COLO829 (cell line): ENCODE measurements at places on chromosomes 13 and 19.

- no peak for DNase-seq
Measured at GRCh38 chr13:113652404-113653263, 5.4 kb downstream of the ATP4B start.

DNA sequence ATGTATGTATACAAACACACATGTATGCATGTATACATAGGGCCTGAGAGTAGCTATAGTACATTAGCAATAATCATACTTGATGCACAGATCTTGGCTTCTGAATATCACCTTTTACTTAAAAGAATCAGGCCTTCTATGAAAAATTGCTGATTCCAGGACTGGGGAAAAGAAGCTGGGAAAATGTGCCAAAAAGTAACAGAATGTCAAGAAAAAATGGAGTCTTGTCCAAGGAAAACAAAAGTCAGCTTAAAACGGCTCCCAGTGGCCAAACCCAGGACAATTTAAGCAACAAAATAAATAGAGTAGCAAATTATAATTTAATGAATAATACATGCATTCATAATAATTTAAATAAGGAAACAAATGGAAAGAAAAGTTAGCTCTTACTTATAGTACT, 2104.9 kb downstream of the PCDH9 start:
- DNase-seq = no peak

- DNase-seq = peak; percentile 86
Measured at GRCh38 chr19:2543463-2544442, 67.8 kb downstream of the GADD45B start.

DNA sequence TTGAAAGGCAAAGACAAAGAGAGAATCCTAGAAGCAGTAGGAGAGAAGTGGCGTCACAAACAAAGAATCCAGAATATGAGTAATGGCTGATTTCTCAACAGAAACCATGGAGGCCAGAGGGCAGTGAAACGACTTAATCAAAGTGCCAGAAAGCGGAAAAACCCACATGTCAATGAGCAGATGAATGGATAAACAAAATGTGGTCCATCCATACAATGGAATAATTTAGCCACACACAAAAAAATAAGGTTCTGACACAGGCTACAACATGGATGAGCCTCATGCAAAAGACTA, 52.2 kb upstream of the RANBP3 start:
- DNase-seq = no peak

DNA sequence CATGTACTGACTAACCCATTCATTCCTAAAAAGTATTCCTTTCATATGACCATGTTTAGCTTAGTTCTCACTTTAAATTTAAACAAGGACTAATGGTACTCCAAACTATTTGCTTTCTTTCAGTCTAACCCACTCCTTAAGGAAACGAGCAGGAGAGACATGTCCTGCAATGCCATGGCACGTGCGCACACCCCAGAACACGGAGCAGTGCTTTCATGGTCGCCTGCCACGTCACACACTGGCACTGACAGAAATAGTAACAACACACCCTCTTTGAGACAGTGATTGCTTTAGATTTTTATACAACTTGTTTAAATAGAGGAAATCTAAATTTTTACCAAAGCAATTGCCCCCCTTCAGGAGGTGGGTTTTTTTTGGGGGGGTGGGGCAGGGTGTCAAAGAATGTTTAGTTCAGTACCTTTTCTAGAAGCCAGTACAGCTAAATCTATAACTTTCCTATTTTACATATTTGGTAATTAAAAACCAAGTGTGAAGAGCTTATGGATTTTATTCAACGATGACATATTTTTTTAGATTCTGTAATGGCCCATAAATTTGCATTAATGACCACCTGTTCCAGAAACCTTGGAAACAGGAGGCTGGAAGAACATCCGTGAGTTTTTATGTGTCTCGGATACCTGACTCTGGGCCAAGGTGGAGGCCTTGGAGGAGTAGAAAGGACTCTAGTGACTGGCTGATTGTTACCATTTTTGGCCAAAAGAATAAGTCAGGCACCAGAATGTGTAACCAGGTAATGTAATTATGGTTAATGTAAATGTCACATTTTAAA, 247.1 kb downstream of the DCT start:
- no peak for DNase-seq

DNA sequence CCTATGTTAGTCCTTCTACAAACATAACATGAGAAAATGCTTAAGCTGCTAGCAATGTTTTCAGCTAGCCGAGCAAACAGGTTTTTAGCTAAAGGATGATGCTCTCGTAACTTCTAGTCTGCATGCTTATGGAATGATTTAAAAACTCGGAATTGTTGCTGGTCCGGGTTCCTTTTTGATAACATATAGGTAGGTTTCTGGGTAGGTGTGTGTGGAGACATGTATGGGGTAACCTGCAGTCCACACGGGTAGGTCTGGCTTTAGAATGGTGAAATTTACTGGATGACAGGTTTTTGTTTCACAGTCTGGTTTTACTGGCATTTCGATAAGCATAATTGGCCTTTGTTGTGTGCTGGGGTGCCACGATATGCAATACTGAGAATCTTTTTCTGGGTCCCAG, 4.4 kb downstream of the ZNF813 start:
- no peak for DNase-seq
